Globus pallidus (tissue), 1 donor: ENCODE measurements at places on chromosomes 5 and 9.

- DNase-seq: no peak
Observed at GRCh38 chr5:158463188-158463587, 604.2 kb upstream of the CLINT1 start.

GRCh38 chr9:69078581-69078980 is 43.0 kb downstream of the FXN start:
- DNase-seq: no peak

GRCh38 chr5:143251946-143252345 is 151.5 kb downstream of the NR3C1 start:
- no peak for DNase-seq

- DNase-seq: no peak
Observed at GRCh38 chr9:17636821-17637220, 58.0 kb downstream of the SH3GL2 start.

GRCh38 chr9:88308831-88309560 is 79.2 kb upstream of the SPIN1 start:
- DNase-seq: no peak

DNA sequence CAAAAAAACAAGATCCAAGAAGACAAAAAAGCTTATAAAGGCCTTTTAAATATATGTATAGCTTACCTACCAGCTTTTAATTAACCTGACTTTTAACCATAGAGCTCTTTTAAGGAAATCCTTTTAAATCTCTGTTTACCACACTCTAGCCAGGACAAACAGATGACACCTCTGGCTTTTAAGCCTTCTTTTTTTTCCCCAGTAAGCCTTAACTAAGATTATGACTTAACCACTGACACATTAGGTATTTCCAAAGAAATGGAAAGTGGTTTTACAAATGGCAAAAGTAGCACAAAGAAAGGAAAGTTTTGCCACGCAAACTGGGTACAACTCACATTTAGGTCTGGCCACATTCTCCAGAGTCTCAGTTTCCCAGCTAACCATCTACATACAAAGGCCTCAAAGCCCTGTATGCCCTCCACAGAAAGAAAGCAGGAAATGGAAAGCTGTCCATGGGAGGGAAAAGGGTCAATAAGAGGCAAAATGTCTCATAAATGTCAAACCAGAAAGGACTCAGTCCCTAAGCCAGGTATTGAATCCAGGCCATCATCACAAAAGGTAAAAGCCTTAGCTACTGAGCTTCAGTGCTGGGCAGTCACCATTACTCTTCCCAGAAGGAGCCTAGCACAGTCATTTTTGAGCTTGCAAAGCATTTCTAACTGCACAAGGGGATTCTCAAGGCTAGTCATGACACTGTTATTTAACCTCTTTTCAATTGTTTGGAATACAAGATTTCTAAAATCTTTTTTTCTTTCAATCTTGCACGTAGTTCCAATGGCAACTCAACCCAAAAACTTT is 19.7 kb downstream of the TMEM161B start:
- no peak for DNase-seq

GRCh38 chr5:174397206-174397605 is 327.2 kb upstream of the MSX2 start:
- no peak for DNase-seq

GRCh38 chr9:91187965-91188344 is 173.8 kb downstream of the AUH start:
- DNase-seq: no peak

DNA sequence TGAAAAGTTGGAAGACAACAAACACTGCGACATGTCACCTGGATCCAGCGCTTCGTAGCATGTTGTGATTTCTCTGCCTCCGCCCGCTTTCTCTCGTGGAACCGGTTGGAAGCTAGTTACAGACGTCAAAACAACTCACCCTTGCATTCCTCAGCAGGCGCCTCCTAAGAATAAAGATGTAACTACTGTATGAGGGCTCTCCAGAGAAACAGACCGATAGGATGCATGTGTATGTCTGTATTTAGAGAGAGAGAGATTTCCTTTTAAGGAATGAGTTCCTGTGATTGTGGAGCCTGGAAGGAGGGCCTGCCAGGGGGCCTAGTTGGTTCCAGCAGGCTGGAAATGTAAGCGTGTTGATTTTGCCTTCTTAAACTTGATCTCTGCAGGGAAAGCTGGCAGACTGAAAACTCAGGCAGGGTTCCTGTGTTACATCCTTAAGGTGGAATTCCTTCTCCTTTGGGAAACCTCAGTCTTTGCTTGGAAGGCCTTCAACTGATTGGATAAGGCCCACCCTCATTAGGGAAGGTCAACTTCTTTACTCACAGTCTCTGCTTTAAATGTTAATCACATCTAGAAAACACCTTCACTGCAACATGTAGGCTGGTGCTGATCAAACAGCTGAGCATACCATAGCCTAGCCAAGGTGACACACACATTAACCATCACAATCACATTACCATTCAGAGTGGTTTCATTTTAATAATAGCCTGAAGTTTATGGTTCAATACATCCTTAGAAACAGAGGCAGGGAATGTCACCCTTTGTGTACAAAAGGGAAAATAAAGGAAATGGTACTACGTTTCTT is 163.8 kb downstream of the SYK start:
- no peak for DNase-seq

- DNase-seq: no peak
Observed at GRCh38 chr5:79963261-79964061, 27.6 kb downstream of the MTX3 start.
